ENCODE measurements at places on chromosomes 11 and 22. TPM values are rescaled to one million over a fixed set of nuclear protein-coding genes. Genes with fewer than 3 reads are reported as not detected.
A peak's percentile ranks its signal among the peaks of the same experiment; 100 is the strongest.

OR8D1 gene
- not detected for polyA plus RNA-seq

DNA sequence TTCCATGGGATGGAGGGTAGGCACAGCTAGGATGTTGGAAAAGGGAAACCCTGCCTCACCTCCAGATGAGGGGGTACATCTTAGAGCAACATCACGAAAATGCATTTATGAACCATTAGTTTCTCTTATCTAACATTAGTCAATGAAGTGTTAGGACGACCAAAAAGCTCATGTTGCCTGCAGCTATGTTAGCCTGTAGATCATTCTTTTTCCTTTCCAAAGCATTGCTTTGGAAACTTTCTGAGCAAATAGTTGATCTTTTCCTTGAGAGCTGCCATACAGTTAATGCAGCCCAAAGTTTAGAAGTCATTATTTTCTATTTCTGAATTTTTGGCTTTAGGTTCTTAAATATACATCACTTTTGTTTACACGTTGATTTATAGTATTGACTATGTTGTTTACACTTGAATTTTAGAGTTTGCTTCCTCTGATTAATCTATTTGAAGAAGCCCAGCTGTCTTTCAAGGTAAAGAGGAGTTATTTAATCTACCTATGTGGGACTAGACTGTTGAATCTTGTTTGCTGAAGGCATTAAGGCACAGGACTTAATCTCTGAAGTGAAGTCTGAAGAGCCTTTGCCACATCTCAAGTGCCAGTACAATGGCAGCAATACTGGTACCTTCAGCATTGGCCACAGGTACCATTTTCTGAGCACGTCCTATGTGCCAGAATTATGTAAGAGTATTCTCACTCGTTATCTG lies 11.0 kb downstream of the POU2AF3 start:
- no peak for DNase-seq

DNA sequence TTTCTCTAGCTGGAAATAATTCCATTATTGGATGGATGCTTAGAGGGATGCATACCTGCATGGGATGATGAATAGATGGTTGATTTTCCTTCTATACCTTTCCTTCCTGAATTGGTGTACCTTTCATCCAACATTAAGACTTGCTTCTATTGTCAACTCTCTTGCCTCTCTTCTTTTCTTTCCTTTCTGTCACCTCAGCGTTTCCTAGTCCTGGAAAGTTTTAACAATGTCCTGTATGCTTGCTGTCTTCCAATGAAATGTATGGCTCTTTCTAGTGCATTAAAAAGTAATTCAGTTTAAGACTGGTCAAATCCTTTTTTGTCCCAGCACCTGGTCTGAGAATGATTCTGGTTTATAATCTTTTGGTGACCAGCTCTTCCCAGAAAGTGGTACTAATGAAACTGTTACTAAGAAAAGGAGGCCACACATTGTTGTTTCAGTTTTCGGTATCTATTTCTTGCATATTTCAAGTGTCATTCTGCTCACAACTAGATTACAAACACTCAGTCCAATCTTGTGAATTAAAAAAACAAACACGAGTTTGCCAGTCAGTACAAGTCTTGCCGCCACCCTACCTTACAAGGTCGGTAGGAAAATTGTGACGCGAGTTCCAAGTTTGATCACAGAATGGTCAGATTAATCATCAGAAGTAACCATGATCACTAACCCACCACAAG lies 8.0 kb downstream of the POU2AF1 start:
- no peak for DNase-seq

DNA sequence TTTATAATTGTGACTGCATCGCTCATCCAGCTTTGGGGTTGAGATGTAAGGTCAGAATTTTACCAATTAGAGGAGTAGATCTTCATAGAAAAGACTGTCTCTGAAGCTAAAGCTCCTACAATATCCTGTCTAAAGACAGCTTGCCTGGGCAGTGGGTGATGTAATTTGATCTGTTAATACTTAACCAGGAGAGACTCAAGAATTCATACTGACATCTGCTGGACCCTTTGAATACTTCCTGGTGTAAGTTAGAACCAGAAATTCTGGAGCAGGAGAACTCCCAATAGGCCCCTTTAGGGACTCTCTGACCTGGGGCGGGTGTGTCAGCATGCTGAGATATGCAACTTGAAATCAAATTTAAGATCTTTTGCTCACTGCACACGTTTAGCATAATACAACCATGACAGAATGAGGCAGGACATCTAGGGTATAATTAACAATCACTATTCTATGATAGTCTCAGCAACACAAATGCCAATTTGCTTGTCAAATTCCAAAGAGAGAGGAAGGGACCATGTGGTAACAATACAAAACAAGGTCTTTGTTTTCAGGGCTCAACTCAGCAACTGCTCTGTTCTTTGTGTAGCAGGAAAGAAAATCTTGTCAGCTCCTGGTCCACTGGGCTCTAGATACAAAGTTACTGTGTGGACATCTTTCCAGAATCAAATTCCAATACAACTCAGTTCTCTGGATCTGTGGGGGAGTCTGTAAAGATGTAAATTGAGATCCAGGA lies 143.9 kb downstream of the INSC start:
- DNase-seq: no peak

ARHGAP32 gene
- 6.1 TPM for polyA plus RNA-seq

SPDYC gene
- not detected for polyA plus RNA-seq

STIM1 gene
- polyA plus RNA-seq: 24.4 TPM

DNA sequence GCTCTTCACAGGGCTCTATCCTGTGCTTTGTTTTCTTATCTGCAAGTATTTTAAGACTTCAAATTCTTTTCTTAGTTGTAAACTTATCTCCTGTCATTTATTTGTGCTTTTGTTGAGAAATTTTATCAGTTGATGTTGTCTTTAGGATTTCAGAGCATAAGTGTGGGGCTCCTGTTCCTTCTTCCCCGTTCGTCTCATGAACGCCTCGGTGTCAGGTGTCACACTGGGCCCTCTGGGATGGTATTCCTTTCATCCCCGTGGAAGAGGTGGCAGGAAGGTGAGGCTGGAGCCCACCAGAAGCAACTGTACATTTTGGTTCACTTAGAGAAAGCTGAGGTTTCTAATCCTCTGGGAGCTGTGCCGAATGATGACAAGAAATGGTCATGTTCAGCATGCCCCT lies 17.9 kb downstream of the NADSYN1 start:
- DNase-seq: no peak

- no peak for DNase-seq
Observed at GRCh38 chr11:45212566-45213315, 66.3 kb downstream of the PRDM11 start.

MYOD1 gene
- polyA plus RNA-seq: not detected

NELL1 gene
- polyA plus RNA-seq: not detected

GRCh38 chr22:17637490-17638181 lies 921 bp upstream of the BCL2L13 start:
- no peak for DNase-seq

SLC25A22 gene
- 25.5 TPM for polyA plus RNA-seq

FXYD2 gene
- not detected for polyA plus RNA-seq

SREBF2 gene
- 26.2 TPM for polyA plus RNA-seq

DNA sequence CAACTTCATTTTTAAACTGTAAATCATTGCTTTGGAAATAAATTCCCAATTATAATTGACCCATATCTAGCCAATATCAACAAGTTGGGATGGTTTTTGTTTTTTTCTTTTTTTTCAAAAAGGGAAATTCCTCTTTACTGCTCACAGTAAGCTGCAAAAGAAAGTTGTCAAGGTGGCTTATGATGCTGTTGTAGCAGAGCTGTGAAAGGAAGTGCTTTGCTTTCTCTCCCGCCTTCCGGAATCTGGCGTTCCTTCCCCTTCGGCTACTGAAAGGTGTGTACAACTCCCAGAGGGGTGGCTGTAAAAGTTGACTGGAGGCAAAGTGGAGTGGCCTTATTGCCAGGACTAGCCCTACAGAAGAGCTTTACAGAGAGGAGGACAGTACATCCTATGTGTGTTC lies 16.2 kb upstream of the ADSL start:
- DNase-seq: no peak

DNA sequence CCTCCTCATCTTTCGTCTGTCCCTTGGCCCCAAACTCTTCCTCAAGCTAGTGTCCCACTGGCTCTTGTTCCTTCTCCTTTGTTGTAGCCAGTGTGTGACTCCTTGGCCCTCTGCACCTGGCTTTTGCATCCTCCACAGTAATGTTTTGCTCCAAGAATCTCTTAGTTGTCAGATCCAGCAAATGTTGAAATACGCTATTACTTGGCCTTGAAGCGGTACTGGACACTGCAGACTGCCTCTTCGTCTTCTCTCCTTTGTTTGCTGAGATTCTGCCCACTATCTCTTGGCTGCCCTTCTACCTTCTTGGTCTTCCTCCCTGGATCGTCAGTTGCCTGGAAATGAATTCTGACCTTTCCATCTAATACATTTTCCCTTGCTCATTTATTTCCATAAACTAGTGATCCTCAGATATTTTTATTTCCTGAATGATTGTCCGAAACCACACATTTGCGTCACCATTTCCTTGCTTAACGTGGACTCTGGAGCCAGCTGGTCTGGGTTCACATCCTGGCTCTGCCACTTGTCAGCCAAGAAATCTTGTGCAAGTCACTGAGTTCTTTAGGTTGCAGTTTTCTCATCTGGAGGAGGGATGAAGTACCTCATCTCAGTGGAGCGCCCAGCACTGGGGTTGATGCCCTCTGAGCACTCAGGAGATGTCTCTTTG lies 113.6 kb downstream of the LDLRAD3 start:
- DNase-seq: no peak

DNA sequence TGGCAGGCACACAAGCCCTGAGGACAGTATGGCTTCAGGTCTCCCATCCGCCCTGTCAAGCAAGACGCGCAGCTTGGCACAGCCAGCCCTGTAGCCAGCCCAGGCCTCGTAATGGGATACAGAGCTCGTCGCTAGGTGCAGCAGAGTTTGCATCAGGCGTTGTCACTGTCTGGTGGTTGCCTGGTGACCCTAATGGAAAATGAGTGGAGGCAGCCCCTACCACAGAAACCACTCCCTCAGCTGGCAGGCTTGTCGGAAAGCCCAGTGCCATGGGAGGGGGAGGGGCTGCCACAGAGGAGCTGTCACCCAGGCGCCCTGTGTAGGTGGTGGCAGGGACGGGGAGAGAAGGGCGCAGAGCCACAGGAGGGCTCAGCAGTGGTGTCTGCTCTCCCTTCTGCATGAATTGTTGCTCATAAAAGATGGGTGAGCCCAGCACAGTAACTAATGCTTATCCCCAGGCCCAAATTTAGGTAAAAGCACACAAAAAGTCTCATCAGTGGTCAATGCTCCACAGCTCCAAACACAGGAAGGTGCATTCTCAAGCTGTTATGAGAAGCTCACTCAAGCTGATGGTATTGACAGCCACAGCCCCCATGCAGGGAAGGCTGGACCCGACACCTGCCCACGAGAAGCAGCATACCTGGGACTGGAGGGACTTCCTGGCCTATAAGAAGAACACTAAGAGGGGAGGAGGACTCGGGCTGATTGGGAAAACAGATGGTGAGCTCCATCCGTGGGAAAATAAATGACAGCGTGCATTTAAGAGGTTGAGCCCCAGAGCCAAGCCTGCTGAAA lies 164.6 kb downstream of the ETS1 start:
- DNase-seq: no peak

DNA sequence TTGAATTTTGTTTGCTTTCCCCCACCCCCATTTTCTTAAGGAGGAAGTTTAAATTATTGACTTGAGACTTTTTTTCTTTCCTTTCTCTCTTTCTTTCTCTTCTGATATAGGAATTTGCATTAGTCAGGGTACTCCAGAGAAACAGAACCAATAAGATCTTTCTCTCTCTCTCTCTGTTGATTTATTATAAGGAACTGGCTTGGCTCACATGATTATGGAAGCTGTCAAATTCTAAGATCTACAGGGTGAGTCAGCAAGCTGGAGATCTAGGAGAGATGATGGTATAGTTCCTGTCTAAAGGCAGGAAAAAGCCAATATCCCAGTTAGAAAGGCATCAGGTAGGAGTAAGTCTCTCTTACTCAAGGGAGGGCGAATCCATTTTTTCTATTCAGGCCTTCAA lies 64.0 kb downstream of the CCDC81 start:
- no peak for DNase-seq

GRCh38 chr11:1572197-1573076 lies at the start of gene DUSP8:
TSS of gene DUSP8 (minus strand) at chr11:1572271. CDS start at chr11:1565826, 6,445 bp downstream.
- no peak for DNase-seq

DNA sequence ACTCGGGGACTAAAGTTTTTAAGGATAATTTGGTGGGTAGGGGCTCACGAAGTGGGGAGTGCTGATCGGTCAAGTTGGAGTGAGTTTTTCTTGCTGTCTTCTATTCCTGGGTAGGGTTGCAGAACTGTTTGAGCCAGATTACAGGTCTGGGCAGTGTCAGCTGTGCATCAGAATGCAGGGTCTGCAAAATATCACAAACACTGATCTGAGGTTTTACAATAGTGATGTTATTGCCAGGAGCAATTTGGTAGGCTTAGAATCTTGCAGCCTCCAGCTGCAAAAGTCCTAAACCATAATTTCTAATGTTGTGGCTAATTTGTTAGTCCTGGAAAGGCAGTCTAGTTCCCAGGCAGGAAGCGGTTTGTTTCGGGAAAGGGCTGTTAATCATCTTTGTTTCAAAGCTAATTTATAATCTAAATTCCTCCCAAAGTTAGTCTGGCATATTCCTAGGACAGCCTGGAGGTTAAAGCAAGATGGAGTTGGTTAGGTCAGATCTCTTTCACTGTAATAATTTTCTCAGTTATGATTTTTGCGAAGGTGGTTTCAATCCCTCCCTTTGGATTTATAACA lies 39.7 kb upstream of the CALCA start:
- no peak for DNase-seq

GRCh38 chr11:111819161-111819828 lies 52.1 kb downstream of the ALG9 start:
- DNase-seq: peak; percentile 94

DNA sequence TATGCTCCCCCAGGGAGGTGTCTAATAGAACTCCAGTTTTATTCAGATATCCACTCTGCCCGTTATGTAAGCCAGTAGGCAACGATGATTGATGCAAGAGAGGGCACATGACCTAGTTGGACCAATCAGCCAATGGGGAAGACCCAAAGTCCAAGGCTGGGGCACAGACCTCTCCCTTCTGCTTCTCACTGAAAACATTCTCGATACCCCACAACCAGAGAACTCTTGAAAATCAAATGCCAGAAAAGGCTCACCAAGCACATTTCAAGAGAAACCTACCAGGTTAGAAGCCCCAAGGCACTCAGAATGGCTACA lies 7.4 kb downstream of the HIRA start:
- DNase-seq: no peak

- no peak for DNase-seq
Observed at GRCh38 chr22:48979482-48979881, 848.2 kb downstream of the BRD1 start.

GAB4 gene
- not detected for polyA plus RNA-seq

- no peak for DNase-seq
Observed at GRCh38 chr11:126084608-126084912, 21.9 kb upstream of the CDON start.
